ENCODE measurements at places on chromosomes 1 and 21.

DNA sequence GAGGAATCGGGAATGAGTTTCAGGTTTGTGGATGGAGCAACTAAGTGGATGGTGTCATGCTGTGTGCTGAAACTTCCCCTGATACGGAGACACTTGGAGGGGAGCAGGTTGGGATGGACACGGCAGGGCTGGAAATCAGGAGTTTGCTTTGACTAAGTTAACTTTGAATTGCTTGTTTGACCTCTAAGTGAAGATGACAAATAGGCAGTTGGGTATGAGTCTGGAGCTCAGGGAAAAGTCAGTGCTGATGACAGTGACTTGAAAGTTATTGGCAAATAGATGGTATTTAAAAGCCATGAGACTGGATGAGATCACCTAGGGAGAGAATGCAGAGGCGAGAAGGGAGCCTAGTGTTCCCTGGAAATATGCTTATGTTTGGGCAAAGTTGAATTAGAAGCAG lies 12.8 kb upstream of the ZSCAN20 start:
- no peak for DNase-seq

GRCh38 chr1:115198938-115199337 lies 109.6 kb upstream of the TSPAN2 start:
- DNase-seq = no peak

DNA sequence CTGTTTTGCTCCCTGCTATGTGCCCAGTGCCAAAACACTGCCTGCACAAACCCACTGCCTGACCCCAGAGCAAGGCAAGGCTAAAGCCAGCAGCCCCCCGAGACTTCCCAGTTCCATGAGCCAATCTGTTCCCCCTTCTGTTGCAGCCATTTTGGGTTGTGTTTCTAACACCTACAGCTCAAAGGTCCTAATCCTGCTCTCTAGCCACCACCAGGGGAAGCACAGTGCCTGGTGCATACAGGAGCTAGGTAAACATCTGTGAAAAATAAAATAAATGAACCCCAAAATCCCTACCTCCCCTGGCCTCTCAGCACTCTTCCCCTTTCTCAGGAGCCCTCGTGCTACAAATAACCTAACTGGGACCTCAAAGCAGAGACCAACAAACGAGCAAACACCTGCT lies 190.2 kb downstream of the MATN1 start:
- DNase-seq = no peak

- DNase-seq = no peak
Measured at GRCh38 chr1:11280719-11281376, 7.8 kb downstream of the UBIAD1 start.

GRCh38 chr1:111176678-111177077 lies 23.8 kb downstream of the DENND2D start:
- no peak for DNase-seq

- peak; percentile 81 for DNase-seq
Measured at GRCh38 chr1:9787702-9788101, 36.1 kb downstream of the CLSTN1 start.

DNA sequence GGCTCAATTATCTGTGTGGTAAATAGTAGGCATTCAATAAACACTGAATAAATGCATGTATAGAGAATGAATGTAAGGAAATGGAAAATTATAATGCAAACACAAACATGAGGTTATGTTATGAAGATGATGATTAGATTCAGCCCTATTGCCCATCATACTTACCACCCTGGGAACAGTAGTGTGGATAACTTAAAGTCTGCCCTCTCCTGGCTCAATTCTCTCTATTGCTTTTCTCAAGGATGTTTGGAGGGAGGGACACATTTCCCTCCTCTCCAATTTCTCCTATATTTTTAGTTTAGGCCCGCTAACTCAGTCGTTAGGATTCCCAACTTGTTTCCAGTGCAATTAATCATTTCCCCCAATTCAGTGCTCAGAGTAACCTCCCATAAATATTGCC lies 101.5 kb upstream of the TNR start:
- DNase-seq = no peak
